ENCODE measurements at places on chromosomes 1 and 21. TPM values are rescaled to one million over a fixed set of nuclear protein-coding genes. Genes with fewer than 3 reads are reported as not detected.

The DNAH14 gene
- 55.6 TPM for total RNA-seq

The SPRR1A gene
- not detected for total RNA-seq

The HMCN1 gene
- 14.9 TPM for total RNA-seq

The PRR9 gene
- total RNA-seq = not detected

The GALNT2 gene
- total RNA-seq = 36.7 TPM

The KRTAP19-3 gene
- not detected for total RNA-seq

The AMY1A gene
- not detected for total RNA-seq

The SEMA6C gene
- total RNA-seq = 2.0 TPM

The DCDC2B gene
- not detected for total RNA-seq

The SMCP gene
- total RNA-seq = not detected

The TMCO4 gene
- total RNA-seq = 12.6 TPM

The OVAAL gene
- not detected for total RNA-seq

The XPR1 gene
- total RNA-seq = 29.6 TPM

The KIRREL1 gene
- 31.1 TPM for total RNA-seq

The TMEM50B gene
- total RNA-seq = 24.6 TPM

The MPZL1 gene
- 155 TPM for total RNA-seq

The RAP1GAP gene
- total RNA-seq = 3.7 TPM

The CCDC30 gene
- 0.49 TPM for total RNA-seq

The IFI44L gene
- not detected for total RNA-seq
